ENCODE measurements at places on chromosomes 3 and 15.

- no peak for DNase-seq
Observed at GRCh38 chr3:20396335-20396734, 210.3 kb upstream of the SGO1 start.

- DNase-seq, result no peak
Observed at GRCh38 chr3:146067048-146067447, 93.9 kb downstream of the PLOD2 start.

DNA sequence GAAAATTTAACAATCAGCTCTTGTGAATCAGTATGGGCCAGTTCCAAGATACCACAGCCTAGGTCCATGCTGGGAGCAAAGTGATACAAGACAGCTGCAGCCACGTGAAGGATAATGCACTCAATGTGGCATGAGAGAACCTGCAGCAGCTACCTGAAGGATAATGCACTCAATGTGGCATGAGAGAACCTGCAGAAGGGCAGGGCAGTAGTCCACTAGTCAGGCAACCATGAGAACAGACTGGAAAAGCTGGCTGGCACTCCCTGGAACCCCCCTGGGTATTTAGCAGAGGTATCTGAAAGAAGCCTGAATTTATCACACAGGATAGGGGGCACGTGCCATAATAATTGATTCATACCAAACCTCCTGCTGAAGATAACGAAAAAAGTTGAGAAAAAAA is 237.6 kb downstream of the ATP8B4 start:
- no peak for DNase-seq

DNA sequence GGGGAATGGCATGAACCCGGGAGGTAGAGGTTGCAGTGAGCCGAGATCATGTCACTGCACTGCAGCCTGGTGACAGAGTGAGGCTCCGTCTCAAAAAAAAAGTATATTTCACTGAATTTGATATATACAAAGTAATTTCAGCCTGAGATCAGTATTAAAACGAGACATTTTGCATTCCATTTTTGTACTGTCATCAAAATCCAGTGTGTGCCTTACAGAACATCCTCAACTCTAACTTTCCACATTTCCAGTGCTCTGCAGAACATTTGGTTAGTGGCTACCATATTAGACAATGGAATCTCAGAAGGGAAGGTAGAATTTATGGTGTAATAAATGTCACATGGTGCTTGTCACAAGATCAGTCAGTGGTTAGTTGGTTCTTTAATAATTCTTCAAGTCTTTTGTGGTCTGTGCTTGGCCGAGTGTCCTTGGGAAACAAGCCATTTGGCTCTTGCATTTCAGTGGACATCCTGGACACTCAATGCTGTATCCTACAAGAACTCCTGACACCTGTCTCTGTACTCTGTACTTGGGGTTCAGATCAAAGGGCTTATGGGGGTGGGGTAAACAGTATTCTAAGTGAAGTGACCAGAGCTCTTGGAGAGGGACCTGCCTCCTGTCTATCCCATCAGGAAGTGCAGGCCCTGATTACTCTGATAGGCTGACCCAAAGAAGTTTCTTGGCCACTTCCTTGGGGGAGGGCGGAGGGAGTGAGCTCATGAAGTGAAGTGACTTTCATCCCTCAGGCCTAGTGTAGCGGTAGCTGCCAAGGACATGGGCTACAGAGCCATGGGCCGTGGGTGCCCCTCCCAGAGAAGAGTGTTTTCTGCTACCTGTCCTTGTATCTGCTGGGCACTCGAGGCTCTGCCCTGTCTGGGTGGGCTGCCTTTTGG is 3.7 kb downstream of the ACVR2B start:
- no peak for DNase-seq

- DNase-seq, result no peak
Observed at GRCh38 chr3:14439501-14440167, 37.2 kb downstream of the SLC6A6 start.

DNA sequence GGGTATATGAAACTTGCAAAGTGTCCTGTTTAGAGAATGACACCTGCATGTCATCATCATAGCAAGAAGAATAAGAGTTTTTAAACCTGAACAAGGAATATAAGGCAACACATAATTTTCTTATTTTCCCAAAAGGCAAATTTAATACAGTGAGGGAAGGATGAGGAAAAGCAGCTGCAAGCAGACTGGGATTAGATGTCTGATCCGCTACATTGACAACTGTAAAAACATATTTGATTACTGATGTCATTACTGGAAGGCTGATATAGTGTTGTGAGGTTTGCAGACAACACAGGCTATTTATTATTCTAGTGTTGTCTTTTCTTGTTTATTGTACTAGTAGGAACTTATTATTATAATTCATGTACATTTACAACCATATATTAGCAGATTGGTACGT is 528.7 kb downstream of the ZIC1 start:
- DNase-seq, result no peak
